ENCODE measurements at places on chromosomes 13 and 19. TPM values are rescaled to one million over a fixed set of nuclear protein-coding genes. Genes with fewer than 3 reads are reported as not detected.

- DNase-seq, result peak; percentile 15
Observed at GRCh38 chr13:101514695-101515275, 62.3 kb downstream of the ITGBL1 start.

DNA sequence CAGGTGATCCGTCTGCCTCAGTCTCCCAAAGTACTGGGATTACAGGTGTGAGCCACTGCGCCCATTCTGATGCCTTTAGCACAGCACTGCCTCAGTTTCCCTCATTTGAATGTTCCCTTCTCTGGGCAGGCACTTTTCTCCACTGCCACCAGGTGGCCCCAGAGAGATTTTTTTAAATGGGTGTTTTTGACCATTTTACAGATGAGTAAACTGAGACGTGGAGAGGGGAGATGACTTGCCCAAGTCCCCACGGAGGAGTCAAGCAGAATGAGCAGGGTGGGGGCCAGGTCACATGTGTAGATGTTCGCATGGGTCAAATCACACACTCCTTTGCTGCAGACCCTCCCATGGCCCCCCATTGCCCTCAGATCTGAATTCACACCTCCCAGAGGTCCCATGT lies 3.2 kb upstream of the PDE4C start:
- no peak for DNase-seq

DNA sequence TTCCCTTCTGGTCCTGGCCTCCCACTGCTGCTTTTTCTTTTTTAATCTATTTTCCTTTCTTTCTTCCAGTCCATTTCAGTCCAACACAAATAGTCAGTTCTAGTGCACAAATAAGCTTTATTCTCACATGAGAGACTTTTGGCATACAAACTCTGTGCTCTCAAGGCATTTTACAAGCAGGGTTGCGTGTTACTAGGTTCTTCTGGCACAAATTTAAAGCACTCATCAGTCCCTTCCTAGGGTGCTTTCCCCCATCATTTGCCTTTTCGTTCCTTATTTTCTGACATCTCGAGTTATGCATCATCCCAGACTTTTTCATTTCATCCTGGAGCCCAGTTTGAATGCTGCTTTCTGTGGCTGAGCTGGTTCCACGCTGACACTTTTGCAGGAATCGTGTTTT lies 29.8 kb upstream of the IL17D start:
- DNase-seq, result no peak

DNA sequence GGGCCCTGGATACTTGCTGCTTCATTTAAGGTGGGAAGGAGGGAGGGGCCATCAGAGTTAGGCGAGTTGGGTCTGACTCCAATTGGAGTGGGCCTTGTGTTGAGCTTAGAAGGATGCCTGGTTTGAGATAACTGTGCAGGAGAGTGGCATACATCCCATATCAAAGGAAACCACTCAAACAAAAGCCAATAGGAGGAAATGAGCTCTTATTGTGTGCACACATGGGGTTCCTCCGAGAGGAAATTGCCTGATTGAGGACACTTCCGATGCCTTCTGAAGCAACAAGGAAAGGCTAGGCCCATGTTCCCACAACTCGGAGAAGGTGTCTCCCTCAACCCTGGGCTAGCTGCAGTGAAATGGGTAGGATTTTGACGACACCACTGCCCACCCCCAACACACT lies 19.6 kb downstream of the MBNL2 start:
- no peak for DNase-seq

GRCh38 chr19:11382898-11383705 lies 1.0 kb downstream of the EPOR start:
- DNase-seq, result no peak

Gene SPC24
- polyA plus RNA-seq, result 26.1 TPM

Gene RFPL4AL1
- not detected for polyA plus RNA-seq

All from left lung (tissue), 14 donors.